ENCODE measurements at places on chromosomes 7 and 10.

DNA sequence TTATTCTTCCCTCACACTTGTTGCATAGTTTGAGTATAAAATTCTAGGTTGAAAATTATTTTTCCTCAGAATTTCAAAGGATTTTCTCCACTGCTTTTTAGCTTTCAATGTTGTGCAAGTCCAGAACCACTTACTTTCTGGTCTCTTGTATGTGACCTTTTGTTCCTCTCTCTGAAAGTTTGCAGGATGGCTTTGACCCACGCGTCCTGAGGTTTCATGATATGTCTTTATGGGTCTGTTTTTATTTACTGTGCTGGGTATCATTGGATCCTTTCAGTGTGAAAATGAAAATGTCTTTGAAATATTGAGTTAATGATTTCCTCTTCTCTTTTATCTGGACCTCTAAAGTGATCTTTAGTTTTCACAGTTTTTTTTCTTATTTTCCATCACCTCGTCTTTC lies 38.5 kb downstream of the C1GALT1 start:
- no peak for DNase-seq

GRCh38 chr10:21078410-21079329 lies 181.6 kb upstream of the NEBL start:
- DNase-seq, result no peak

- no peak for DNase-seq
These were observed 634 bp upstream of the HDAC9 start for GRCh38 chr7:18494821-18495408.

DNA sequence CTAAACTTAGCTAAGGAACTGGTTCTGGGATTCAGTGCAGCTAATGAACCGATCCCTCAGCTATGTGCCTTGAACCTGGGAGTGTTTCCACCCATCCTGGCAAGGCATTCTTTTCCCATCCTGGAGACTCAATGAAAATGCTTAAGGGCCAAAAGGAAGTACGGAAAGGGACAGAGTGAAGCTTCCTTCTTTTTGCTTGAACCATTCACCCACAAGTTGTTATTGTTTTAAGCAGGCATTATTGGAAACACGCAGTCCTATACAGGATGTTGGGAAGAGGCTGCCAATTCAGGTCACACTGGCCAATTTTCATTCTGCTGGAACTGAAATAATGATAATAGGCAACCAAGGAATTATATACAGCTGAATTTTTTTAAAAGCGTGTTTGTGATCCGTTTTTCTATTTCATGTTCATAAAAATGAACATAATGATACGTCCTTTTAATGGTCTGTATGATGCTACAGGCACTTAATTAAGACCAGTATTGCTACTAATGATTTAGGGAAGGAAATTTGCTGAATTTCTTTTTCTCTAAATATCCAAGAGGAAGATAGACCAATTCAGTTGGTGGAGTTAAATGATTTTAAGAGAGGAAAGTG lies 57.8 kb upstream of the FZD1 start:
- no peak for DNase-seq

- DNase-seq, result no peak
These were observed 141.6 kb upstream of the NPS start for GRCh38 chr10:127407551-127407950.

GRCh38 chr10:6473901-6474370 lies 106.1 kb downstream of the PRKCQ start:
- no peak for DNase-seq

DNA sequence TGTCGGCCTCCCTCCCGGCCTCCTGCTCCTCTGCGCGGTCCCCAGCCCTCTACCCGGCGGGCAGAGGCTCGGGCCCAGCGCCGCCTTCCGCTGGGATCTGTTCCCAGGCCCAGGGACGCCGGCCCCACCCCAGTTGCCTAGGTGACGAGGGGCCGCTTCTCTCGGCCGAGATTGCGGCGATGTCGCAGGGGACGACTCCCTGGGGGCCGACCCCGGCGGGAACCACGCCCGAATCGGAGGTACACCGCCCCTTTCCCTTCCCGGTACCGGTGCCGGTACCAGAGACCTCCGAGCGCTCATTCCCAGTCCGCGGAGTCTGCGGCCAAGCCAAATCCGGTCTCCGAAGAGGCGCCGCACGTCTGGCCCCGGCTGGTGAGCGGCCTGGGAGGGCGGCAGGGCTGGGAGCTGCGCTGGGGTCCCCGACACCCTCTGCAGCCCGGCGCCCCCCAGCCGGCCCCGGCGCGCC lies at the start of gene CABCOCO1:
CABCOCO1 (plus strand) TSS at position 136 of the 466 bp plus-strand sequence; CDS start at position 180, 44 bp downstream.
- DNase-seq, result no peak

- DNase-seq, result no peak
These were observed 312.0 kb downstream of the RNLS start for GRCh38 chr10:88270871-88271713.

GRCh38 chr7:111043561-111043960 lies 47.4 kb upstream of the LRRN3 start:
- no peak for DNase-seq

DNA sequence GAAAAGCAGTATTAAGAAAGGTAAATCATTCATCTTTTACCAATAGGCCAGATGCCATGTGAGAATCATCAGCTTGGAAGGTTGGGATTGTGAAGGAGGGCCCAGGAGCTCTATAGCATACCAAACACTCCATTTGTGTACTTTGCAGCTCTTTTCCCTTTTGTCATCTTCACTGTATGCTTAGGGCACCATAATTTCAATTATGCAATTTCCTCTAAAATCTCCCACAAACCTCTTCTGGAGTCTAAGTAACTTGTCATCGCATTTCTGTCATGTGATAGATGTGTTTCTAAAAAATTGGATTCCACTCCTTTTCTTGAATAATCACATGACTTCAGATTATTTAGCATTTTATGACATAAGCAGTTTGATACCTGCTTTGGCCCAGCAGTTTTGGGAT lies 17.9 kb downstream of the RPP30 start:
- no peak for DNase-seq

DNA sequence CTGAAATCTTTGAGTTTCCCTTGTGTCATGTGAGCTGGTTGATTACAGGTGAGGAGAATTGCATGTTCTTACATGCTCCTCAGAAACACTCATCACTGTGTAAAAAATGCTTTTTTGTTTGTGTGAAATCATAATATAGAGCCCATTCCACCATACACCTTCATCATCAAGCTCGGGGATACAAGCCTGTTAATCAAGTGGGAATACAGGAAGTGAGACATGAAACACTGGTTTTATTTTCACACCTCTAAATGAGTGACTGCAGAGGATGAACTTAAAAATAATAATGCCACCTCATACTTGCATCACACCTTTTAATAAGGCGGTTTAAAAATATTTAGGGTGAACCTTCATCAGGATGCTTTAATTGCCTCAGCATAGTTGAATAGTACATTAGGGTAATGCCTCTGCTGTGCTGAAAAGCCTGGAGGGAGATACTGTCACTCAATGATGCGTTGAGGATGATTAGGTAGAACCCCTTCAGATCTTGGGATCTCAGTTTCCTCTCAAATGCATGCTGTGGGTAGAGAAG lies 164.6 kb downstream of the AUTS2 start:
- DNase-seq, result no peak

- DNase-seq, result no peak
These were observed 18.6 kb downstream of the RPP30 start for GRCh38 chr10:90890347-90890746.

GRCh38 chr10:81871558-81871957 lies 3.4 kb upstream of the NRG3 start:
- no peak for DNase-seq

- DNase-seq, result no peak
These were observed 179.7 kb upstream of the CDCA7L start for GRCh38 chr7:22125436-22125835.

GRCh38 chr7:110645060-110645459 lies 445.9 kb upstream of the LRRN3 start:
- DNase-seq, result no peak

- no peak for DNase-seq
These were observed 3.5 kb upstream of the CCL24 start for GRCh38 chr7:75817116-75817515.

- peak; percentile 18 for DNase-seq
These were observed 90.1 kb upstream of the DNAAF5 start for GRCh38 chr7:636396-636795.

DNA sequence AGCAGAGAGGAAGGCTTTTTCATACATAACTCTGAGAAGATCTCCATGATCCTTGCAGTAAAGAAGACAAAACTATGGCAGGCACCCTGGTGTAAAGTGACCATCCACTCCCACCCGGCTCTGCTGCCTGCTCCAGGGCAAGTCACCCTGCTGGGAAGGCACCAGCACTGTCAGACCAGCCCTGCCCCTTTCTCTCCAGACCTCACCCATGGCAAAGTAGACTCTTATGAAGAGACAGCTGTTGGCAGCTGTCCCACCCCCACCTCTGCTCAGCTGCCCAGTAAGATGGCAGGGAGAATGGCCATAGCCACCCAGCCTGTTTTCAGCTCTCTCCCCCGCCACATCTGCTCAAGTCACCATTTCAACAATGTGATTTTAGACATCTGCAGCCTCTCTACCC lies 8.6 kb upstream of the ZMIZ2 start:
- DNase-seq, result no peak

DNA sequence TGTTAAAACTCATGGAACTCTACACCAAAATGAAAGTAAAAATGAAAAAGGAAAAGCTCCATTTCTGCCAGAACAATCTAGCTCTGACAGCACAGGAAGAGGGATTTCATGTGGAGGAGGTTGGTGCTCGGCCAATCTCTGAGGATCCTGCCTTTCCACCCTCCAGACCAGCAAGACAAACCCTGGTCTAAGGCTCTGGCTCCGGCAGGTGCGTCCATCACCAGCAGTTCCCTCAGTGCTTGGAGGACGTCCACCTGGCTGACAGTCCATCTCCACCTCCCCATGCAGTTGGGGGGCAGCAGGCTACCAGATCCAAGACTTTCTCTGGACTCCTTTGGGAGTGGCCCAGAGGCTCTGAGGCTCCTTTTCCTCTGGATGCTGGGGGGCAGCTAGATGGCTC lies 25.0 kb upstream of the LOXL4 start:
- DNase-seq, result no peak

DNA sequence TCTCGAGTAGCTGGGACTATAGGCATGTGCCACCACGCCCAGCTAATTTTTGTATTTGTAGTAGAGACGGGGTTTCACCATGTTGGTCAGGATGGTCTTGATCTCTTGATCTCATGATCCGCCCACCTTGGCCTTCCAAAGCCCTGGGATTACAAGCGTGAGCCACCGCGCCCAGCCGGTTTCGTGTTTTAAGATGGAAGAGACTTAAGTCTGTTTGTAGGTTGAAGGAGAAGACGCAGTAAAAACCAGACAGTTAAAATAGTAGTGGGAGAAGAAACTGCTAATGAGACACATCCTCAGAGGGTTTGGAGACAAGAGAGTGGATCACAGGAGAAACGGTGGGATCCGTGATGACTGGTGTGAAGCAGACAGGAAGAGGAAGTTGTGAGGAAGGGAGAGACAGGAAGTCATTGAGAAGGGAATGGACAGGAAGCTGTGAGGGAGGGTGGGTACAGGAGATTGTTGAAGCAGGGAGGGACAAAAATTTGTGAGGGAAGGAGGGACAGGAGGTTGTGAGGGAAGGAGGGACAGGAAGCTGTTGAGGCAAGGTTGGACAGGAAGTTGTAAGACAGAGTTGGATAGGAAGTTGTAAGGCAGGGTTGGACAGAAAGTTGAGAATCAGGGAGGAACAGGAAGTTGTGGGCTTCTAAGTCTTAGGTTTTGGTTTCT lies 115.5 kb downstream of the WDFY4 start:
- DNase-seq, result no peak

- DNase-seq, result no peak
These were observed 139.5 kb upstream of the PRKCQ start for GRCh38 chr10:6719561-6719960.

GRCh38 chr10:124741281-124741921 lies 2.8 kb downstream of the FAM53B start:
- DNase-seq, result peak; percentile 53

- DNase-seq, result no peak
These were observed 80.8 kb downstream of the CARD11 start for GRCh38 chr7:2962865-2963264.

DNA sequence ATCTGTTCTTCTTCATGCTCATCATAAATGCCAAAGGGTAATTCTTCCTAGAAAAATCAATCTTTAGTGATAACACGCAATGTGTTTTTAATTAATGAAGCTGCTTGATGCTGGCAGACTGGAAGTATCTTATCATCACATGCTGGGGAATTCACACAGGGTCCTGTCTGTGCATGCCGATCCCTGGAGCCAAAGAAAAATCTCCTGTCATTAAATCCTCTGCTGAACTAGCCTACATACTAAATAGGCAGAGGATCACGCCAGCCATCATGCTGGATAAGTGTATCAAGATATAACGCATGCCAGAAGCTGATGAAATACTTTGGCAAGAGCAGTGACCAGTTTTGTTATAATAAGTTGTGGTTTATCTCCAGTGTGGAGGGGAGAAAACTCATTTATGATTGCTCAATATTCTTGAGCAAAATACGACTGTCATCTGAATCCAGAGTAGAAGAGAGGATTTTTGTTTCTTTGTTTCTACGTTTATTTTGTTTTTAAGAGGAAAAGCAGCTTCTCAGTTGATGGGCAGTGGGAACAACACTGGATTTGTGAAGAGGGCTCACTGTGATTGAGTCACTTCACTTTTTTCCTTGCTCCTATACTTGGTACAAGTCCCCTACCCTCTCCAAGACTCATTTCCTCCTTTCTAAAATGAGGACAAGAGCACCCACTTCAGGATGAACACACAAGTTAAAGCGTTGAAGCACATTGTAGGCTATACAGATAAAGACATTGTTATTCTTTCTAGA lies 649.1 kb downstream of the TNS3 start:
- no peak for DNase-seq

- DNase-seq, result no peak
These were observed 548.3 kb downstream of the DNAJB6 start for GRCh38 chr7:157885140-157885539.
